Trophoblast cell (in vitro differentiated cells and primary cell): ENCODE measurements at places on chromosomes 4 and X.

DNA sequence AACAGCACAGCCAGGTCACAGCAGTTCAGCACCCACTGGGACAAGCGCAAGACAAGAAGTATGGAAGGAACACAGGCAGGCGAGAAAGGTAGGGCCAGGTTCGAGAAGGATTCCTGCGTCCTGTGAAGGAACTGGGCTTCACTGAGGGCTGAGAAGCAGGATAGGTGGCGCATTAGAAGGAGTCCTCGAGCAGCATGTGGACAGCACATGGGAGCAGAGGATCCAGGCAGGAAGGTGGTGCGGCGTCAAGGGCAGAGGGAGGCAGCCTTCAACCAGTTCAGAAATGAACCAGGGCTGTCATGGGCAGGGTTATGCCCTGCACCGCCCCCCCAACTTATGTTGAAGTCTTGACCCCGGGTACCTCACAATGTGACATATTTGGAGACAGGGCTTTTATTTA, 30.8 kb upstream of the LAP3 start:
- no peaks in the 10 kb centered on the region for H3K4me1 ChIP-seq
- H3K27ac ChIP-seq, result no peak overlapping the region
- no peak for DNase-seq
- H3K4me3 ChIP-seq, result no peak overlapping the region
- H3K27me3 ChIP-seq, result no peaks in the 10 kb centered on the region
- no peaks in the 10 kb centered on the region for H3K36me3 ChIP-seq

DNA sequence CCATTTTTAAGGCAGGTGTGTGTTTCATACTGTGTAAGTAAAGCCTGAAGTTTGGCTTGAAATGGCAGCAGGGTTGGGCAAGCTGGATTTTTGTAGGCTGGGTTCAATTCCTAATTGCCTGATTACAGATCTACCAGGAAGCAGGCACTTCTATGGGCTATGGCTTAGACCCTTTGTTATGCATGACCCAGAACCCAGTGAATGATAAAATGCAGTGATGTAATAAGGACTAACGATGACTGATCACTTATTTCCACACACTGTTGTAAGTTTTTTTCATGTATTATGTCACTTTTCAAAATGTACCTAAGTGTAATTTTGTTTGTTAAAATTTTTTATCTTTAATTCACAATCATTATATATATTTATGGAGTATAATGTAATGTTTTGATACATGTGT, 8.6 kb downstream of the LANCL3 start:
- no peak for DNase-seq
- no peak overlapping the region for H3K27ac ChIP-seq
- H3K36me3 ChIP-seq, result no peaks in the 10 kb centered on the region
- no peaks in the 10 kb centered on the region for H3K4me1 ChIP-seq
- no peak overlapping the region for H3K4me3 ChIP-seq

DNA sequence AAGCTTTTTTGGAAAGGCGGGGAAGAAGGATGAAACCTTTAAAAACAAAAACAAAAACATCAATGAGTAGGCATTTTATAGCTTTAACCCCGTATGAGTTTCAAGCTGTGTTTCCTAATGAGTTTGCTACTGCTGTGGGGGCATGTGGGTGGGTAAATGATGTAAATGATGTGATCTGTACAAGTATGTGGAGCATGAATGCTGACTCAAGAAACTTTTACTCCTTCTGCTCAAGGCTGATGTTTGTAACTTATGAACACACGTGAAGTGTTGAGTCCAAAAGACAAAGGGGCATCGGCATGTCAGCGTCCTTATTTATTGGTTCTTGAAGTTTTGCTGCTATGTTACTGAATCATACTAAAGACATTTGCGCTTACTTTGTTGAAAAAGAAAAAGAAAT, 76.9 kb downstream of the CLCN4 start:
- no peak for DNase-seq
- no peaks in the 10 kb centered on the region for H3K27me3 ChIP-seq
- no peak overlapping the region for H3K4me3 ChIP-seq
- H3K36me3 ChIP-seq, result no peaks in the 10 kb centered on the region
- no peaks in the 10 kb centered on the region for H3K4me1 ChIP-seq

GRCh38 chr4:1501754-1502500, 95.7 kb upstream of the NKX1-1 start:
- no peak for DNase-seq
- no peak overlapping the region for H3K27ac ChIP-seq
- H3K4me1 ChIP-seq, result no peaks in the 10 kb centered on the region

- no peak for DNase-seq
- H3K27me3 ChIP-seq, result no peaks in the 10 kb centered on the region
- H3K4me1 ChIP-seq, result no peaks in the 10 kb centered on the region
- H3K27ac ChIP-seq, result no peak overlapping the region
- H3K36me3 ChIP-seq, result no peaks in the 10 kb centered on the region
Observed at GRCh38 chrX:124033821-124034220, 72.3 kb downstream of the STAG2 start.

DNA sequence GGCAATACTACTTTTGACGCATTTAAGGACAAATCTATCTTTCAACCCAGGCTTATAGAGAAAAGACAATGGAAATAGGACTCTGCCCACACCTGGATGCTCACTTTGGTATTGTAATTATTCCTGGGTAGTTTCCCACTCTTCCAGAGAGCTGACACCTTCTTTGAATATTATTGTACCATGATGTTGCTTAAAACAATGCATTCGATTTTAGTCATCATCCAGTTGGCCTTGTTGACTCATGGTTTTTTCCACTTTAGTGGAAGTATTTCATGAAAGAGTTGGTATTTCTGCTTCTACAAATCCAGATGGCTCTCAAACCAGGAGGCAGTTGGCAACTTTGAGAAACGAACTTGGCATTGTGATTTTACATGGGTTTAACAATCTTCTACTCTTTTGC, 124.2 kb downstream of the ENOX2 start:
- H3K4me1 ChIP-seq, result no peaks in the 10 kb centered on the region
- H3K4me3 ChIP-seq, result no peak overlapping the region
- no peaks in the 10 kb centered on the region for H3K27me3 ChIP-seq
- DNase-seq, result peak; percentile 52
- no peaks in the 10 kb centered on the region for H3K36me3 ChIP-seq

- H3K36me3 ChIP-seq, result no peaks in the 10 kb centered on the region
- peaks cover 4% of the 10 kb centered on the region for H3K4me1 ChIP-seq
- no peak for DNase-seq
- H3K27me3 ChIP-seq, result no peaks in the 10 kb centered on the region
- H3K27ac ChIP-seq, result no peak overlapping the region
Observed at GRCh38 chr4:87035881-87036509, 101.2 kb downstream of the AFF1 start.

DNA sequence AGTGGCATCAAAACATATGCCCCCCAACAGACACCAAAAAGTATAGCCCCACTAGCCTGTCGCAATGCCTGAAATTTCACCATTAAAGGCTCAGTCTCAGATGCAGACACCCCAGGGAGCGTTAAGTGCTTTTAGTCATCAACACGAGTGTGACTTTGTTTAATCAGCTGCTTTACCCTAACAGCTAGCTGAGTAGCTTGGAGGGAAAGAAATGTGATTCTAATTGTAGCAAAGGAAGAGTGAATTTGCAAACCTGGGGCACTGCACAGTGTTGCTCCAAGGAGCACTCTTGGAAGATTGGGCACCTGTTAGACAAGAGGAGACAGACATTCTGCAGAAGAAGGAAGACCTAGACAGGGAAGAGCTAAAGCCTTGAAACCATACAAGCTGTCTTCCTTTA, 145.1 kb downstream of the BEND2 start:
- H3K36me3 ChIP-seq, result no peaks in the 10 kb centered on the region
- no peak for DNase-seq
- H3K27ac ChIP-seq, result no peak overlapping the region
- H3K4me1 ChIP-seq, result no peaks in the 10 kb centered on the region
- no peak overlapping the region for H3K4me3 ChIP-seq
- H3K27me3 ChIP-seq, result no peaks in the 10 kb centered on the region

DNA sequence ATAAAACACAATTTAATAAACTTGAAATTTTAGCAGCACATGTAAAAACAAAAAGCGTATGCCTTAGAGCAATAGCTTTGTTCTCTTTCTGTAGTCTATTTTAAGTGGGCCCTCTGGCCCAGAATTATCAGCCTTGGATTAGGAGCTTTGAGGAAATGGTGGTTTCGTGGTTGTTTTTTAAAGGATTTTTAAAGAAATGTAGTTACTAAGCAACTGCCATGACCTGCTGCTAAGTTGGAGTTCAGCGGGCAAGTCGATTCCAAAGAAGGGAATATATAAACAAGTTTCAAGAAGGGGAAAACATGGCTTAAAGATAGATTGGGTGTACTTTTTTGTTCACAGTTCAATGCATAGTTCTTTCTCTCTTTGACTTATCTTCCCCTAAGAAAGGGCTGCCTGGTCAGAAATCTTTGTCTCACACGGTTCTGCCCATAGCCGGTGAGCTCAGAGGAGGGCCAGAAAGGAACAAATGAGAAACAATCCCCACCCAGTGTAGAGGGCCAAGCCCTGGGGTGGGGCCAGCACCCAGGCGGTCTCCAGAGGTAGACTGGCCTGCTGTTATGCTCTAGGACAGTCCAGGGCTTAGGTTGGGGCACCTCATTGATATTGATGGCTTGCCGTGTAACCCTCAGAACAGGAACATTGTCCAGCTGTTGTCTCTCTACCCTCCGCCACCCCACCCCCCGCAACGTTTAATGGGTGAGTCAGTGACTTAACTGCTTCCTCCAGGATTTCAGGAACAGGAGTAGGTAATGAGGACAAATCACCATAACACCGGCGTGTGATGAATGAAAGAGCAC, 32.5 kb downstream of the DLG3 start:
- no peaks in the 10 kb centered on the region for H3K27me3 ChIP-seq
- no peak overlapping the region for H3K4me3 ChIP-seq
- DNase-seq, result no peak
- peaks cover 7% of the 10 kb centered on the region for H3K36me3 ChIP-seq
- no peak overlapping the region for H3K27ac ChIP-seq

- no peak for DNase-seq
- no peak overlapping the region for H3K4me3 ChIP-seq
- H3K36me3 ChIP-seq, result peaks cover 5% of the 10 kb centered on the region
- no peaks in the 10 kb centered on the region for H3K27me3 ChIP-seq
- H3K27ac ChIP-seq, result no peak overlapping the region
Observed at GRCh38 chr4:84932462-84932861, 34.0 kb downstream of the WDFY3 start.

- no peaks in the 10 kb centered on the region for H3K27me3 ChIP-seq
- no peak for DNase-seq
- no peaks in the 10 kb centered on the region for H3K36me3 ChIP-seq
- no peak overlapping the region for H3K4me3 ChIP-seq
- H3K27ac ChIP-seq, result no peak overlapping the region
Observed at GRCh38 chr4:17358241-17358640, 153.6 kb downstream of the QDPR start.

- H3K36me3 ChIP-seq, result no peaks in the 10 kb centered on the region
- H3K4me3 ChIP-seq, result no peak overlapping the region
- H3K4me1 ChIP-seq, result no peaks in the 10 kb centered on the region
Observed at GRCh38 chr4:112840061-112840460, 203.1 kb downstream of the LARP7 start.

GRCh38 chr4:3262208-3263052, 13.5 kb downstream of the MSANTD1 start:
- no peaks in the 10 kb centered on the region for H3K4me1 ChIP-seq
- no peaks in the 10 kb centered on the region for H3K36me3 ChIP-seq
- H3K4me3 ChIP-seq, result no peak overlapping the region
- H3K27ac ChIP-seq, result no peak overlapping the region
- DNase-seq, result no peak

DNA sequence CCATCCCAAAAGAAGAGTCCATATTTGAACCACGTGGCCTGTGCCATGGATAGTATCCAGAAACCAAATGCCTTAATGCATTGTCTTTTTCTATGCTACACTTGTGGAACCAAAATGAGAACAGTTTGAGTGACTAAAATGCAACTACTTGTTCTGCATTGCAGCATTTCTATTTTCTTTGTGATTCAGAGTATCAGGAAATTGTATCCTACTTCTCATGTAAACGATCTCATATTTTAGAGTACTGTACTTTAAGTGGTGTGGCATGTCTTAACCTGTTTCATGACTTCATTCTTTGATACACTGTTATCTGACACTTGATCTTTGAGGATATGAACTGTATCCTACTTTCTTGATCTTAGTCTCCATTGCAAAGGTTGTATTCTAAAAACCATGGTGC, 167.2 kb upstream of the WDR1 start:
- H3K36me3 ChIP-seq, result no peaks in the 10 kb centered on the region
- peak overlapping the region; percentile 54 for H3K27ac ChIP-seq
- DNase-seq, result no peak
- H3K4me1 ChIP-seq, result peaks cover 28% of the 10 kb centered on the region

- peak; percentile 88 for DNase-seq
- H3K4me3 ChIP-seq, result no peak overlapping the region
- no peaks in the 10 kb centered on the region for H3K36me3 ChIP-seq
- no peaks in the 10 kb centered on the region for H3K27me3 ChIP-seq
- peaks cover 23% of the 10 kb centered on the region for H3K4me1 ChIP-seq
Observed at GRCh38 chrX:39907964-39908661, 189.6 kb downstream of the BCOR start.

GRCh38 chr4:109648266-109648996, 54.8 kb downstream of the CASP6 start:
- H3K4me1 ChIP-seq, result no peaks in the 10 kb centered on the region

GRCh38 chr4:151687021-151687640, 73.7 kb downstream of the GATB start:
- H3K4me1 ChIP-seq, result peaks cover 30% of the 10 kb centered on the region
- H3K27me3 ChIP-seq, result no peaks in the 10 kb centered on the region
- H3K27ac ChIP-seq, result peak overlapping the region; percentile 93
- no peak overlapping the region for H3K4me3 ChIP-seq

- DNase-seq, result no peak
- H3K4me3 ChIP-seq, result no peak overlapping the region
- no peaks in the 10 kb centered on the region for H3K27me3 ChIP-seq
- no peaks in the 10 kb centered on the region for H3K36me3 ChIP-seq
- H3K27ac ChIP-seq, result no peak overlapping the region
Observed at GRCh38 chrX:148290931-148291330, 209.5 kb upstream of the AFF2 start.

- H3K27ac ChIP-seq, result no peak overlapping the region
- no peaks in the 10 kb centered on the region for H3K4me1 ChIP-seq
- no peak overlapping the region for H3K4me3 ChIP-seq
- H3K27me3 ChIP-seq, result no peaks in the 10 kb centered on the region
- peak; percentile 54 for DNase-seq
Observed at GRCh38 chrX:46796574-46797191, 37.8 kb upstream of the SLC9A7 start.

DNA sequence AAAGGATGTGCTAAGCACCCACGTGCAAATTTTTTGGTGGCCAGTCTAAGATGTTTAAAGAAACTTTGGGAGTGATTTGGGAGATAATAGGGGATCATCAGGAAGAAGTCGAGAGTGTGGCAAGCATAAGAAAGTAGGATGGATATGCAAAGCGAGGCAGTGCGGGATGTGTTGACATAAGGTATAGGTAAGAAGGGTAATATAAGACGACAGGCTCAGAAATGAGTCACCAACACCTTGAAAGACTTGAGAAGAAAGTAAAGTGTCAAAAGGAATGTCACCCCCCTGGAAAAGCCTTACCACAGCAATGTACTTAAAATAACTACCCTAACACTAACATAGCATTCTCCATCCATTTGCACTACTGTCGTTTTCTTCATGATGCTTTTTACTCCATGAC, 69.8 kb upstream of the BMP2K start:
- no peak for DNase-seq
- H3K27me3 ChIP-seq, result no peaks in the 10 kb centered on the region
- H3K27ac ChIP-seq, result no peak overlapping the region
- no peaks in the 10 kb centered on the region for H3K4me1 ChIP-seq
- H3K36me3 ChIP-seq, result no peaks in the 10 kb centered on the region

- no peaks in the 10 kb centered on the region for H3K36me3 ChIP-seq
- H3K27ac ChIP-seq, result no peak overlapping the region
- no peak overlapping the region for H3K4me3 ChIP-seq
- DNase-seq, result no peak
Observed at GRCh38 chr4:94629837-94630236, 127.9 kb upstream of the BMPR1B start.
